Activated naive CD4-positive, alpha-beta T cell treated with anti-CD3 and anti-CD28 coated beads, Interleukin-2, amount 50 U/mL, for 16 hours (primary cell): ENCODE measurements at places on chromosomes 13 and 19.

DNA sequence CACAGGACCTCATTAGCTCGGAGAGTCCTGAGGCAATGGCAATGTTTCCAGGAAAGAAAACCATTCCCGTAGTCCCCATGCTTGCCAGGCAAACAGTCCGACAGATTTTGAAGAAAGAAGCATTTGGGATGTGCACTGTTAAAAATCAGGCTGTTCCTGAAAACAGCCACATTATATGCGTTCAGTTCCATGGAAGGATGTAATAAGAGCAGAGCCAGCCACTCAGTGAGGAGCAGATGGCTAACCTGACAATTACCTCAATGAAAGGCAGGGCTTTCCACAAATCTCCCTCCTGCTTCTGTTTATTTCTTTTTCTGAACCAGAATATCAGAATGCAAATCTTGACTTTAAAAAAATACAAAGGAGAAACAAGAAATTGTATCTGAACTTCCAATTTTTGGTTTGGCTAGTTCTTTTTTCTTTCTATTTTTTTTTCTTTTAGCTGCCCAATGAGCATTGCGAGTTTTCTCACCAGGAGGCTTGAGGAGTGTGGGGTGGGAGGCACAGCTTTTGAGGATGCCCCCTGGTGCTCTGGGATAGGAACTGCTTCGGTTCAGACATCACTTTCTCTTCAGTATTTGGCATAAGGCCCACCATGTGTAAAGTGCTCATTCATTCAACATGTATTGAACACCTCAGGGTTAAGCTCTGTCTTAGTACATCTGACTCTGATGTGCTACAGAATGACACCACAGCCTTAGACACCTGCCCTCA lies 124.2 kb downstream of the TBC1D4 start:
- peak; percentile 60 for DNase-seq

- DNase-seq: no peak
Observed at GRCh38 chr13:77351315-77351714, 24.4 kb upstream of the MYCBP2 start.

DNA sequence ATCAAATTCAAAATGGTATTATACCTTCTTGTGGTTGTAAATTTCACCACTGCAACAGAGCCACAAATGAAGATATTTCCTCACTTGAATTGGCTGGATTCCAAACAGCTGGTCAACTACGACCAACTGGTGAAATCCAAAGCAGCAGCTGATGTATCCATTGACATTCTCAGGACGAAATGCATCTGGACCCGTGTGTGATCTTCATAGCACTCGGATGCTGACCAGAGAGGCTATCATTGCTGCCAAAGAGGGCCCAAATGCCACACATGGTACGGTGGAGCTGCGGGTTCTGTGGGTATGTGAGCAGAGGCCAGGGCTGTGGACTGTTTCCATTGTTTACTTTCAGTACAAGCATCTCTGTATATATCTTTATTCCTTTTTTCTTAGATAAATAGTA lies 25.6 kb upstream of the PCCA start:
- no peak for DNase-seq

DNA sequence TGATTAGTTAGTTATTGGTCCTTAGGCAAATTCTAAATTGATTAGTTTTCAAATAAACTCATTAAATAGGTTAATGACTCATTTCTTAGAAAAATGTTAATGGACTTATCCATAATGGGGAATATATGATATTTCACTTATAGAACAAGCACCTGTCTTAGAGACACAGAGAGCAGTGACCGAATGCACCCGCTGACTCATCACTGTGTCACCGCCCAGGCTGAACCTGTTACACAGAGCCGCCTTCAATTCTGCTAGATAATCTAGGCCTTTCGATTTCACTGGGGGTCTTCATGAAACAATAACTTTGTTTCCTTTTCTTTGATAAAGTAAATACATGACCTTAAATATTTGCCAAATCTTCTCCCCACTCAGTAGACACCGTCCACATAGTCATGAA lies 13.1 kb downstream of the IRS2 start:
- no peak for DNase-seq

- peak; percentile 81 for DNase-seq
Observed at GRCh38 chr19:2171349-2172145, 7.8 kb downstream of the DOT1L start.
